Natural killer cell (primary cell): ENCODE measurements at places on chromosomes 12 and 14. TPM values are rescaled to one million over a fixed set of nuclear protein-coding genes. Genes with fewer than 3 reads are reported as not detected.

Gene C12orf42
- total RNA-seq: 1.6 TPM

Gene KLRB1
- 216 TPM for total RNA-seq

Gene LRFN5
- not detected for total RNA-seq

Gene MGP
- 0.89 TPM for total RNA-seq

Gene KCNH3
- 1.6 TPM for total RNA-seq

Gene CACNA2D4
- 26.5 TPM for total RNA-seq

Gene LACRT
- not detected for total RNA-seq
